NCI-H526 treated with DMSO at 0.1 percent for 48 hours (cell line): ENCODE measurements at places on chromosomes 5 and 9.

DNA sequence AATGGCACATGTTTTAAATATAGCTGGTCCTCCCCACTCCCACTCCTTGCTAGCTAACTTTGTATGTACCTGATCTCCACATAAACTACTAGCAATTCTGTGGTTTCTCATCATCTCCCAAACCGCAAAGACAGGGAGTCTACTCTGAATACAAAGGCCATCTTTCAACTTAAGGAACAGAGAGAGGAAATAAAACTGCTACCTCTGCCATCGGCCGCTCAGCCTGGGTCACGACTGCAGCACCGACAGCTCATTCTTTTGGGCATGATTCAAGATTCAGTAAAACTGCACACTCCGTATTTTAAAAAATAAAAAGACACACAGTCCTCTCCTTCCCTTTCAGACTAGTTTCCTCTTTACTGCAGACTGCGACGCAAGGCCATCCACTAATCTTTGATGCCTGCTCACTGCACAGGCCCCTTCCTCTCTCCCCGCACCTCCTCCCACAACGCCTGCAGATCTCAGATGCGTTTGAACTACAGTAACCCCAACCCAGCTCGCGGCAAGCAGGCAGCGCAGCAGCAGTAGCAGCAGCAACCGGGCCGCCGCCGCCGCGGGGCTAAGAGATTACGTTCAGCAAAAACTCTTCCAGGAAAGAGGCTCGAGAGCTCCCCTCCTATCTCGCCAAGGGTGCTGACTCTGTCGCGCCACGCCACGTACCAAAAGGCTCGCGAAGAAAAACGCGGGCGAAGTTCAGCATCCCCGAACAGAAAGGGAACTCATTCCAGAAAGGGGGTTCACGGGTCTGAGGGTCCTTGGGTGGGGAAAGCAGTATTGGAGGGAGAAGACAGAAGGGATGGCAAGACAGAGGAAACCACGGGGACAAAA is 1.5 kb downstream of the RNF145 start:
- DNase-seq = peak; percentile 72

DNA sequence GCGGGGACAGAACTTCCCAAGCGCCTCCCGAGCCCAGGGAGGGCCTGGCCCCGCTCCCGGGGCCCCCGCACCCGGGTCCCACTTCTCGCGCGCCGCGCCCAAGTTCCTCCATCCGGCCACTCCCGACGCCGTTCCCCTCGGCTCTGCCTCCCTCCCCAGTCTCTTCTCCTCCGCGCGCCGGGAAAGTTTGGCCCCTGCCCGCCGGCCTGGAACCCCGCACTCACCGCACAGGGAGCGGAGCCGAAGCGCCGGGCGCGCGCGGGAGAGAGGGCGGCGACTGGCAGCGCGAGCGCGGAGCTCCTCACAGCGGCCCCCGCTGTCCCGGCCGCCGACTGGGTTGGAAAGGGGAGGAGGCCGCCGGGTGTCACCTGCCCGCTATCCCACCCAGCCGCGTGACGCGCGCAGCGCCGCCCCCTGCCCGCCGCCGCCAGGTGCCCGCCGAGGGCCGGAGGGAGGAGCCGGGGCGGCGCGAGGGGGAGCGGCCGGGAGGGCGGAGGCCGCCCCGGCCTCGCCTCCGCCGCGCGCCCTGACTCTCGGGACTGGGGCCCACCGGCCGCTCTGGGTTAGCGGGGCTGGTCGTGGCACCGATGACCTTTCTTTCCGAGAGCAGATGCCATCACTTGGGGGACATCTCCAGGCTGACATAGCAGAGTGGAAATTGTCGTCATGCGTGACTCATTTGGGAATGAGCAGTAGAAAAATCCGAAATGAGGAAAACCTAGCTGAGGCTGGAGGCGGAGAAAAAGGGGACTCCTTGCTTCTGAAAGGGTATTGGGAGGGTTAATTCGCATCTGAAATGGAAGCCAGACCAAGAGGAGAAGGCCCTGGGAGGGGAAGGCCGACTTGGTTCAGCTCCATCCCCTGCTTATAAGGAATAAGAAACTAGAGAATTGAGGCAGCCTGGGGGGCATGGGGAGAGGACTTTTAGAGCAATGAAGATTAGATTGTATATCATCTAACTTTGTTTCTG is at the start of gene ELOVL7:
ELOVL7 (minus strand) TSS at position 334 of the 970 bp plus-strand sequence. CDS start 56,872 bp downstream, outside the sequence.
- peak; percentile 30 for DNase-seq

GRCh38 chr5:132927355-132928061 is 35.9 kb downstream of the AFF4 start:
- peak; percentile 69 for DNase-seq

DNA sequence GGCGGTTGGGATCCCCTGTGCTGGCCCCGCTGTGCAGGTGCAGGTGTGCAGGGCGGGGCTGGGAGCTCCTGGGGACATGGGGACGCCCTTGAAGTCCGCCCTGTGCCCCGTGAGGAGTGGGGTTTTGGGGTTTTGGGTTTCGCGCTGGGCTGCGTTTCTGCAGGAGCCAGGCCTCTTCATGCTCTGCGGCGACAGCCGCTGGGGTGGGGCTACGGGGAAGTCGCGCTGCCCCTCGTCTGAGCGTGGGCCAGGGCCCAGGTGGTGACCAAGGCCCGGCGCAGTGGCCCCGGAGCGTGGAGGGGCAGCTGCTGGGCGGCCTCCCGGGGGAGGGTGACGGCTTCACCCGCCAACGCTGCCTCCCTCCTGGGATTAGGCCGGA is 47.8 kb upstream of the IRX4 start:
- DNase-seq = no peak

DNA sequence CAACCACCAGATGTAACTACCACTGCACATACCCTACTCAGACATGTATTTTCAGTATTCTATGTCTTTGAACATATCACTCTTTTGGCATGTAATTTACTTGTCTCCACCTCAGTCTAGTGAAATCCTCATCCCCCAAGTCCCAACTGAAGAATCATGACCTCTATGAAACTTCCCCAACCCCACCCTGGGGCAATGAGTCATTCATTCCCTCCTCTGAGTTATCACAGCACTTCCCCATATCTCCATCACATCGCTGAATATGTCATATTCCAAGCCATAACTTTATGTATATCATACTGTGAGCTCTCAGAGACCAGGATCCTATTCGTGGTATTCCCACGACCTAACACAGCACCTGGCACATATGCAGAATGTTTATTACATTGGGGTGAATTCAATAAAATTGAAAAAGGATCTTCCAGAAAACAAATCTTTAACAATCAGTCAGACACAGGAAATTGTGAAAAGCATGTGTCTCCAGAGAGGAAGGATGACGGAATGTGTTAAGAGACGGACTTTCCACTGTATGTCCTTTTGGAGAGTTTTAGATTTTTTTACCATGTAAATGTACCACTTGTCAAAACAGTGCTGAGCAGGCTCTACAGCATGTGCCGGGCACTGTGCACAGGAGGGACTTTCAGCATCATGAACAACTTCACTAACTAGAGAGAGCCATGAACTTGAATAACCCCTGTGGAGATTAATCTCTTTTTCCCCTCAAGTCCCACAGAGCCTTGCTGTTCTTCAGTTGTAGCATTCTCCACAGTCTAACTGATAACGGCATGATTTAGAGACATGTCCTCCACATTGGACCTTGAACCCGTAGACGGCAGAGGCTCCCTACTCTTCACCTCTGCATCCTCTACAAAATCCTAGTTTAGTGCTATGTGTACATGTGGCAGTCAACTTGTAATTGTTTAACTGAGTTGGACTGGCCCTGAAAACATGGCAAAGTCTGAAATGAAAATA is 213.5 kb downstream of the GLIS3 start:
- DNase-seq = no peak

DNA sequence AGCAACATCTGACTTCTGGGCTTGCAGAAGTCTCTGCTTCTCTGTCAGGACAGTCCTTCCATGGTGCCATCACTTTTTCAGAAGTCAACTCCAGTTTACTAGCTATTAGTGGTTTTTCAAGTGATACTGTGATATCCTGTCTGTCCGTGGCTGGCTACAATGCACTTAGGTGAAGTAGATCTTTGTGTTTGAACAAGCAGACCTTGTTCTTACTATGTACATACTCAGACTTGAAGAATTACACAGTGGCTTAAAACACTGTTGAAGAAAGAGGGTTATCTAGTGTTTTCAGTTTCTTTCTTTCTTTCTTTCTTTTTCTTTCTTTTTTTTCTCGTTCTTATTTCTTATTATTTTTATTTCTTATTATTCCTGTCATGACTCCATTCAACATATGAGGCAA is 228.7 kb downstream of the NTRK2 start:
- no peak for DNase-seq

- DNase-seq = no peak
Measured at GRCh38 chr5:168299372-168299771, 7.9 kb downstream of the WWC1 start.

DNA sequence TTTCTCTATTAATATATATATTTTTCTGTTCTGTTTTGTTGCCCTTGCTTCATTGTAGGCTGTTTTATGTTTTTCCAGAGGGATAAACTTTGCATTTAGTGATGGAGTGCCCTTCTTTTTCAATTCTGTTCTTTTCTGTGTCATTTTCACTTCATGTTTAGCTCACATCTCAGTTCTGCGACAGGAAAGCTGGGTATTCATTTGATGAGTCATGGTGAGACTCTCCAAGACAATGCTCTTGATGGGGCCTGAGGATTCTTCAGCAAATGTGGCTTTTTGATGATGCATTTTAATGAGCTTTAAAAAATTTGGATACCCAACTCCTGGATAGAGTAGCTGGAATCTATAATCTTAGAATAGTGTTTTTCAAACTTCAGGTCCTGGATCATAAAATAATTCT is 56.5 kb upstream of the SPATA31D4 start:
- DNase-seq = no peak

- DNase-seq = no peak
Measured at GRCh38 chr5:116291271-116291670, 206.4 kb downstream of the COMMD10 start.
